ENCODE measurements at places on chromosomes 11 and 22.

- DNase-seq: no peak
Observed at GRCh38 chr11:87372065-87372464, 334.3 kb downstream of the TMEM135 start.

- DNase-seq: no peak
Observed at GRCh38 chr11:63534895-63535461, 1.6 kb upstream of the PLAAT4 start.

- no peak for DNase-seq
Observed at GRCh38 chr11:121497176-121497998, 44.6 kb upstream of the SORL1-AS1 start.

GRCh38 chr11:2902784-2903671 lies 17.5 kb upstream of the CDKN1C start:
- DNase-seq: no peak

DNA sequence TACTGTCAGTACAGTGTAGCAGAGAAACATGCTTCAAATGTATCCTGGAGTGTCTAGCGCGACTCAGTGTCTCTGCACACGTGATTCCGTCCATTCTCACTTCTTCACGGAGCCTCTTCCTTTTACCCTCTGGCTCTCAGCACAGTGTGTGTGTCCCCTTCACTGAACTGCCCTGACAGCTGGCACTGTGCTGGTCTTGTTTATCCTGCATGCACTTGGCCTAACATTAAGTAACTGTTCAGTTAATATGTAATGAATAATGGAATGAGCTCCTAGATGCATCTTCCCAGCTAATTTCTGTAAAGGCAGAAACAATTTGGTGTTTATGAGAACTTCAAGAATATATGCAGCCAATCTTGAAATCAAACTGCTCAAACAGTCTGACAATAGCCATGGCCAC lies 44.4 kb downstream of the KMT5B start:
- DNase-seq: no peak

DNA sequence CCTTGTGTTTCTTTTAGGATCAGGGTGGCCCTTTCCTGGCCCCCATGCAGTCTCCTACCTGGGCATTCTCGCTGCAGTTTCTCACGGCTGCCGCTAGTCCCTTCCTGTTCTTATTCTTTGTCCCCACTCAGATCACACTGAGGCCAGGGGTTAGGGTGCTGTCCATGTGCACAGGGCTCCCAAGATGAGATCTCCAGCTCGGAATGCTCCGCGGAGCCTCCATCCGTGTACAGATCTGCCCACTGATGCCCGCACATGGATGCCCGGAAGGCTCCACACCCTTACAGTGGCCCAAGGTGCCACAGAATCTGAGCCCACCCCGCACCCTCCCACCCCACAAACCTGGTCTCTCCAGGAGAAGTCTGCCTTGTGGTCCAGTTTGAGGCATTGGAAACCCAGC lies 457.3 kb downstream of the TBC1D22A start:
- DNase-seq: no peak

GRCh38 chr11:84480131-84480530 lies 1147.0 kb downstream of the DLG2 start:
- DNase-seq: no peak

DNA sequence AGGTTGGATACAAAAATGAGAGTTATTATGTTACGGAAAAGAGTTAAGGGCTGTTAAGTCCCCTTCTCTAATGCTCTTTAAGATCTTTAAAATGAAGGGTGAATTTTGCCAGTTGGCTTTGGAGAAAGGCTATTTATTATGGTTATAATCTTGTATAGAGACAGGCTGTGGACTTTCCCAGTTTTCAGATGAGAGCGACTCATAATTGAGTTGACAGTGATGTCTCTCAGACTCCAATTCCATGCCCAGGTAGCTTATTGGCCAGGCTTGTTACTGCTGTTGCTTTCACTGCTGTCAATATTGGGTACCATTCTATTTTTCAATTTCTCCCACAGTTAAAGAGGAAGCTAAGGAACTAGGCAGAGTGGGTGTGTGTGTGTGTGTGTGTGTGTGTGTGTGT lies 13.1 kb downstream of the ENDOD1 start:
- no peak for DNase-seq

- no peak for DNase-seq
Observed at GRCh38 chr22:28873183-28873963, 10.0 kb upstream of the ZNRF3 start.

- DNase-seq: no peak
Observed at GRCh38 chr22:30767661-30768060, 73.0 kb downstream of the OSBP2 start.
